Left renal pelvis (tissue), 4 donors: ENCODE measurements at places on chromosomes 1 and 21. TPM values are rescaled to one million over a fixed set of nuclear protein-coding genes. Genes with fewer than 3 reads are reported as not detected.

GRCh38 chr1:63795455-63795854 is 21.6 kb downstream of the ROR1 start:
- no peak for DNase-seq

- no peak for DNase-seq
Observed at GRCh38 chr1:223634423-223634822, 31.1 kb downstream of the CAPN8 start.

GRCh38 chr1:218259800-218260199 is 25.3 kb upstream of the RRP15 start:
- no peak for DNase-seq

The MXRA8 gene
- polyA plus RNA-seq = 208 TPM

DNA sequence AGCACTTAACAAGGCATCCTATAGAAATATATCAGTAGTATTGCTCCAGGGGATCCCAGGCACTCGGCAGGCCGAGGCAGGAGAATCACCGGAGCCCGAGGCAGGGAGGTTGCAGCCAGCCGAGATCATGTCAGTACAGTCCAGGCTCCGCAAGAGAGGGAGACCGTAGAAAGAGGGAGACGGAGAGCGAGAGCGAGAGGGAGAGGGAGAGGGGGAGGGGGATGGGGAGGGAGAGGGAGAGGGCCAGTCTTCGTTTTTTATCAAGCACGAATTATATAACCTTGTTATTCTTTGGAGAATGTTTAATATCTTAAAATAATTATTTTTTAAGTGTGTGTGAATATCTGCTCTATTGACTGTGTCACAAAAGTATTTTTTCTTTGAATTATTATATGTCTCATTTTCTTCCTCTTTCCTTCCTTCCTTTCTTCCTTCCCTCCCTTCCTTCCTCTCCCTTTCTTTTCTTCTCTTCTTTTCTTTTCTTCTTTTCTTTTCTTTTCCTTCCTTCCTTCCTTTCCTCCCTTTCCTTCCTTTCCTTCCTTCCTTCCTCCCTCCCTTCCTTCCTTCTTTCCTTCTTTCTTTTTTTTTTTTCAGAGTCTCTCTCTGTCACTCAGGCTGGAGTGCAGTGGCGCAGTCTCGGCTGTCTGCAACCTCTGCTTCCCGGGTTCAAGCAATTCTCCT is 233.7 kb downstream of the SRGAP2C start:
- no peak for DNase-seq

The DMBX1 gene
- polyA plus RNA-seq = not detected

The PIK3R3 gene
- 38.3 TPM for polyA plus RNA-seq

The NR1I3 gene
- 2.9 TPM for polyA plus RNA-seq

- DNase-seq = no peak
Observed at GRCh38 chr1:181061891-181062835, 26.3 kb upstream of the IER5 start.

- DNase-seq = peak; percentile 51
Observed at GRCh38 chr1:158998781-158999161, 10.9 kb upstream of the IFI16 start.

The FMO4 gene
- polyA plus RNA-seq = 13.8 TPM
